ENCODE measurements at places on chromosomes 12 and 14.

DNA sequence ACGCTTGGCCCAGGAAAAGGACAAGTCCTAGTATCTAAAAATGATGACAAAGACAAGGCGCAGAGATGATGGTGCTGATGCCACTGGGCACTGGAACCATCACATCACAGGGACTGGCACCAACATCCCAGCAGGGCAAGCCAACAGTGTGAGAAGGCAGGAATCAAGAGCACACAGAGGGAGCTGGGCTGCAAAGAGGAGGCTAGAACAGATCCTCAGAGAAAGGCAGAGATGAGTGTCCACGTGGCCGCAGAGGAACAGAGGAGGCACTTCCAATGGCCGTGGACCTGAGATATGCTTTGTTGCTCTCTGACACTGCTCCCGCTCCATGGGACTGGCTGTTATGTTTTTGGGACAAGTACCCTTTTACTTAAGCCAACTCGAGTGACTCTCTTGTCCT, 17.9 kb downstream of the FOXN3 start:
- no peak for DNase-seq

GRCh38 chr12:103272949-103273348, 222.8 kb downstream of the C12orf42 start:
- DNase-seq, result no peak

DNA sequence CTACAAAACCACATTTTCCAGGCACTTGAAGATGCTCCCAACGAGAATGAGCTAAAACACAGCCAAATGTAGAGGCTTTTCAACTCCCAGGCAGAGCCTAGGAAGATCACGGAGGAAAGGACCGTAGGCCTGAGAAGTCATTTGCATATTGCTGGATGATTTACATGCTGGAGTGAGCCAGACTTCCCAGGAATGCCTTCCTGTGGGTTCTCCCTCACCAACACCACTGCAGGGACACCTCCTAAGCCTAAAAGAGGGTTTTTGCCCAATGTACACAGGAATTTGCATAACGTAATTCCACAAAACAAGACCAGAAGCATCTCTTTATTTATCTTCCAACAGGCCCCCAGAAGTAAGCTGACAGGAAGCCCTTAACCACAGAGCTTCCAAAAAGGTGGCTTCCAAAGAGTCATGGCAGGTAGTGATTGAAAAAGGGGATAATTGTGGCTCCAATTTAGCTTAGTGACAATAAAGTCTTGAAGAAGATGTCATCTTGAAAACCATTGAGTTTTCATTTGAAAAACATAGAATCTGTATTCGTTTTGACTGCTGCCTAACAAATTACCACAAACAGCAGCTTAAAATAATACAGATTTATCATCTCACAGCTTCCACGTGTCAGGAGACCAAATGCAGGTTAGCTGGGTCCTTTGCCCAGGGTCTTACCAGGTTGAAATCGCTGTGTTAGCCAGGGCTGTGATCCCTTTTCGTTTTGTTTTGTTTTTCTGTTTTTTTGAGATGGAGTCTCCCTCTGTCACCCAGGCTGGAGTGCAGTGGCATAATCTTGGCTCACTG, 116.2 kb downstream of the EGLN3 start:
- no peak for DNase-seq

- DNase-seq, result no peak
Observed at GRCh38 chr14:71247106-71247505, 339.8 kb downstream of the PCNX1 start.

DNA sequence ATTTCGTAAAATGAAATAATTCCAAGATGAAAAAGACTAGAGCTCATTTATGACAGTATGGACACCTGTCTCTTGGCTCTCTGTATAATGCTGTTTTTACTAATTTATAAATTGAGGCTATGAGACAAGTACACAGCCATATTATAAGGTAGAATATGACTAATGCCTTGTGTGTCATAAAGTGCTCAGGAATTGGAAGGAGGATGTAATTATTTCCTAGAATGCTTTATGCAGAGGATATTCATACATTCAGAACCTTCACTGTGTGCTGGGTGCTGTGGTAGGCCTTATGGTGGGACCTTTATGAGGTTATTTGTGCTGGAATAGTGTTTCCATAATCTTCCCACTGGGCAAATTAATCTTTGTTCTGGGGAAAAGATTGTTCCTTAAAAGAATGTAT, 13.3 kb downstream of the PCNX1 start:
- no peak for DNase-seq

DNA sequence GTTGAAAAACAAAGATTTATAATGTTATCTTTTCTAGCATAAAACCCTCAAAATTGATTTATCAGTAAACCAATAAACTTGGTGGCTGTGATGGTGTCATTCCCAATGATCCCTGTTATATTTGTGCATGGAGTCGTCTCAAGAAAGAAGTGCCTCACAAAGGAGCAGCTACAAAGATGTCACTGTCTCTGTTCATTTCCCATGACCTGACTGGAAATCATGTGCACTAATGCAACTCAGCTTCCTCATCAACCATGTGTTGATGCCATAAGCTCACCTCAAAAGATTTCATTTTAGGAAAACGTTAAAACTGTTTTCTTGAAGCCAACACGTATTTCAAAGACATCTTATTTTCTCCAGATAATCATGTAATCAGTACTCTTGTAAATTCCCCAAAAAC, 28.8 kb downstream of the CLEC1A start:
- no peak for DNase-seq

- no peak for DNase-seq
Observed at GRCh38 chr14:61213191-61213621, 67.9 kb downstream of the TMEM30B start.

DNA sequence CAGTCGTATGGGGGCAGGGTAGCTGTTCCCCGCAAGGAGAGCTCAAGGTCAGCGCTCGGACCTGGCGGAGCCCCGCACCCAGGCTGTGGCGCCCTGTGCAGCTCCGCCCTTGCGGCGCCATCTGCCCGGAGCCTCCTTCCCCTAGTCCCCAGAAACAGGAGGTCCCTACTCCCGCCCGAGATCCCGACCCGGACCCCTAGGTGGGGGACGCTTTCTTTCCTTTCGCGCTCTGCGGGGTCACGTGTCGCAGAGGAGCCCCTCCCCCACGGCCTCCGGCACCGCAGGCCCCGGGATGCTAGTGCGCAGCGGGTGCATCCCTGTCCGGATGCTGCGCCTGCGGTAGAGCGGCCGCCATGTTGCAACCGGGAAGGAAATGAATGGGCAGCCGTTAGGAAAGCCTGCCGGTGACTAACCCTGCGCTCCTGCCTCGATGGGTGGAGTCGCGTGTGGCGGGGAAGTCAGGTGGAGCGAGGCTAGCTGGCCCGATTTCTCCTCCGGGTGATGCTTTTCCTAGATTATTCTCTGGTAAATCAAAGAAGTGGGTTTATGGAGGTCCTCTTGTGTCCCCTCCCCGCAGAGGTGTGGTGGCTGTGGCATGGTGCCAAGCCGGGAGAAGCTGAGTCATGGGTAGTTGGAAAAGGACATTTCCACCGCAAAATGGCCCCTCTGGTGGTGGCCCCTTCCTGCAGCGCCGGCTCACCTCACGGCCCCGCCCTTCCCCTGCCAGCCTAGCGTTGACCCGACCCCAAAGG, 804 bp downstream of the GAPDH start:
- DNase-seq, result peak; percentile 76

DNA sequence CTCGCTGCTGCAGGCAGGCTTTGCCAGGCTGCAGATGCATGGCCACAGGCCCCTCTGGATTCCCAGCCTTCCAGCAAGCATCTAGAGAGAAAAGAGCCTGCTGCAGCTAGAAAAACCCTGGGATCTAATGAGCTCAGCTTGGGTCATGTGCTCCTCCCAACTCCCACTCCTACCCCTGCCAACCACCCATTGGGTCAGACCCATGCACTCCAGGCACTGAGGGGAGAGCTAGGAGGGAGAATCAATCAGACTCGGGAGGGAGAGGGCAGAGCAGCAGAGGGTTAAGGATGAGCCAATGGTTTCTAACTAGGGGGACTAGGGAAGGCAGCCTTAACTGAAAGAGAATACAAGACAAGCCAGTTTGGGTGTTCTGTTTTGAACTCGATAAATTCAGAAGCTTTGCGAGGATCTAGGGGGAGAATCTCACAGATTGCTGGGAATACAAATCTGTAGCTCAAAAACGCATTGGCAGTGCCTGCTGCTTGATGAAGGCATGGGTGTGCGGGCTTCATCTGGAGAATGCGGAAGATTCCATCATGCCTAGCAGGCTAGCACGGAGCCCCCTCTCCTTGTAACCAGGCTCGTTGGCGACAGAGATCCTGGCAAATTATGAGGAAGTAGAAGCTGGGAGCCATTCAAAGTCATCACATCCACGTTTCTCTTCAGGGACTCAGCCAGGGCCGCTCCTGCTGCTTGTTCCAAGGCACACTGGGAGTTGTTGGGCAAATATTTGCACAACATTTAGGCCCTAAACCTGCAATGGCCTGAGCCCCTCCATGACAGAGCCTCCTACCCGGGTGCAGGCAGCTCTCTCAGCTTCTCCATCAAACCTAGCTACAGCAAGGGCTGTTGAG, 56.4 kb downstream of the VCPKMT start:
- no peak for DNase-seq

DNA sequence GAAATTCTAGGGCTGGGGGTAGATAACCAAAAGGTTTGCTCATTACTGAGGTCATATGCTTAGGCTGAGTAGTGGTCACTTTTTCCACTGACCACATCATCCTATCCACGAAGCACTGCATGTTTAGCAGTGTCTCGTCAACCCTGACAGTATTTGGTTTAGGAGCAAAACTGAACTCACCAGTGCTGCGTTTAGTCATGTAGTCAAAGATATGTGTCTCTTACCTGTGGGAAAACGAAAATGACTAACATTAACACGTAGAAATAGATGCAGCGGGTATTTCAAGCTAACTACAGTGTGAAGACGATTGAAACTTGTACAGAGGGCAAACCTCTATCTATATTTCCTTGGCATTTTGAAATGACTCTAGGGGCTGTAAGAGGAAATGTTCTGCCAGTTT, 34.6 kb downstream of the MTHFD1 start:
- no peak for DNase-seq

GRCh38 chr14:44846232-44846824, 115.4 kb downstream of the KLHL28 start:
- no peak for DNase-seq

DNA sequence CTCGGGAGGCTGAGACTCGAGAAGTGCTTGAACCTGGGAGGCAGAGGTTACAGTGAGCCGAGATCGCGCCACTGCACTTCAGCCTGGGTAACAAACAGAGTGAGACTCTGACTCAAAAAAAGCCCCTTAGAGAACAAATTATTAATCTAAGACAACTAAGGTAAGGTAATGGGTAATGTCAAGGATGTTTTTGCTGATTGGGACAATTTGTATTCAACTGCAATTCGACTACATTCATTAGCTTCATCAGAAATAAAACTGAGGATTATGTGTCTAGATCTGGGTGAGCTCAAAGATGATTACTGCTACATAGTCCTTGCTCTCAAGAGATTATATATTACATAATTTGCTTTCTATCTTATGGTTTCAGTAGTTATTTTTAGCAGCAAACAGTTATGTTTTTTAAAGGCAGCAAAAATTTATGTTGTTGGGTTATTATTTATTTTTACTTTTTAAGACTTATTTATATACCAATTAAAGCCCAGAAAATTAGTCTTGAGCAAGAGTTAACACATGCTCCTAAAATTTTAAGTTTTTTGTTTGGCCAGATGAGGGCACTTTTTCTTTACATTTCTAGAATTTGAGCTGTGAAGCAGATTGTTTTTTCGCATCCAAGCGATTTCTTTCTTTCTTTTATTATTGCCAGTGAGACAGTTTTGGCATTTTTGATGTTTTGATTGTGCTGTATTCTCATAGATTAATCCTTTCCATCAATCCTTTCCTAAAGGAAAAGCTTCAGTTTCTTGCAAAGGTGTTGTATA, 52.3 kb downstream of the PLEKHA5 start:
- no peak for DNase-seq

DNA sequence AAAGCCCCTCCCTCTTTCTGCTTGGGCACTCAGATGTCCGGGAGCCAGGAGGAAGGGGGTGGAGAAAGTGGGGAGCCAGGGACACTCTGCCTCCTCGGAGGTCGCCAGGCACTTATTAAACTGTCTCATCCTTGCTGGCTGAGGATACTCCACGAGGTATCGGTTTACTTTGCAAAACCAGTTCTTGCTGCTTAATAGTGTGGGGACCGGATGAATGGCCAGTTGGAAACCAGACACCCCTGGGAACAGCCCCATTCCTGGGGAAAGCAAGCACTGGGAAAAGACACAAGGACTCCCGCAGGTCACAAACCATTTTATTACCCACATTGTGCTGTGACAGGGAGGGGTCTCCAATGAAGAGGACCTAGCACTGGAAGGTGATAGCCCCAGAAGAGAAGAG, 34.2 kb downstream of the CCDC88C start:
- DNase-seq, result no peak

- DNase-seq, result no peak
Observed at GRCh38 chr12:69014047-69014446, 81.1 kb upstream of the CPM start.

DNA sequence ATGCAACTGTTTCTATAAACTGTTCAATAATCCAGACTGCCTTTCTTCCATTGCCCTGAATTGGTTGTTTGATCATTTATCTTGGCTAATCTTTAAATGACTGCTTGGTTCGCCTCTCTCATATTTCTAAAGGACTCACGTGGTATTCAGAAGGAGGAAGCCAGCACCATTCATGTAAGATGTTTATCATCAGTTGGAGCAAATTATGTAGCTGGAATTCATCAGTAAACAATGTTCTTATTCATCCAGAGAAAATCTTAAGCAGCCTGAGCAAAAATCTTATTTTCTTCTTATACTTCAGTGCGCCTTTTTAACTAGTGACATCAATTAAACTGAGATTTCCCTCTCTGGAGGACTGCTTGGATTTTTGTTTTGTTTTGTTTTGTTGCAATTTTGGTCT, 538.7 kb upstream of the TMEM132C start:
- no peak for DNase-seq

DNA sequence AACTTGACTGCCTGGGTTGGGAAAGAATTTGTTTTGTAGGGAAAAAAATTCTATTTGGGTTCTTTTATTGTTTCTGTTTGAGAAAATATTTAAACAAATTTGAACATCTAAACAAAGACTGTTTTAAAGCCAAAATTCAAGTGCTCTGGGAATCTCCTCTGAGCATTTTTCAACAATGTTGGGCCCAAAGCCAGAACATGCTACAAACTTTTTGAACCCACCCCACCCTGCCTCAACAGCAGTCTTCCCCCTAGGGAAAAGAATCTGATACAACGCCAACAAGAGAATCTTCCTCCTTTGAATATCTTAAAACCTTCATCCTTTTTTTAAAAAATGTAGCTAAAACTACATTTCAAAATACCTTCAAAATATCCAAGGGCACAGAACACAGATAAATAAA, 20.4 kb upstream of the NID2 start:
- DNase-seq, result no peak

- no peak for DNase-seq
Observed at GRCh38 chr12:125070112-125070511, 4.9 kb downstream of the AACS start.

GRCh38 chr14:23447361-23448350, 12.2 kb upstream of the MYH7 start:
- DNase-seq, result no peak

- no peak for DNase-seq
Observed at GRCh38 chr12:107779077-107779831, 4.8 kb downstream of the ASCL4 start.

GRCh38 chr14:94355191-94355794, 32.2 kb upstream of the SERPINA6 start:
- no peak for DNase-seq

- no peak for DNase-seq
Observed at GRCh38 chr12:119072440-119072839, 91.1 kb downstream of the SRRM4 start.

GRCh38 chr12:44780221-44780790, 95.8 kb downstream of the NELL2 start:
- no peak for DNase-seq

All from stimulated activated CD8-positive, alpha-beta memory T cell treated with anti-CD3 and anti-CD28 coated beads, Interleukin-15, amount 100 ng/mL, for 48 hours (primary cell).